ENCODE measurements at places on chromosomes 7 and 10. TPM values are rescaled to one million over a fixed set of nuclear protein-coding genes. Genes with fewer than 3 reads are reported as not detected.

The TMEM120A gene
- total RNA-seq: 44.9 TPM

The PAX4 gene
- total RNA-seq: not detected

The SCART1 gene
- 0.24 TPM for total RNA-seq

The IGF2BP3 gene
- total RNA-seq: 23.8 TPM

The ENO4 gene
- 0.16 TPM for total RNA-seq

The THSD7A gene
- 1.3 TPM for total RNA-seq

The ARMH3 gene
- 11.9 TPM for total RNA-seq

The EMX2 gene
- not detected for total RNA-seq

The ARL4A gene
- total RNA-seq: 47.1 TPM

The TYW1 gene
- total RNA-seq: 15.9 TPM

The PPP1R9A gene
- total RNA-seq: 4.3 TPM

The METTL2B gene
- total RNA-seq: 20.4 TPM

The SLC29A4 gene
- total RNA-seq: 15.3 TPM

The COA1 gene
- 86.4 TPM for total RNA-seq

The ZNF746 gene
- total RNA-seq: 19.4 TPM

The TMEM184A gene
- 12.6 TPM for total RNA-seq

The RARRES2 gene
- total RNA-seq: not detected

The FAM241B gene
- total RNA-seq: 20.5 TPM

The GBX1 gene
- 0.17 TPM for total RNA-seq

The HMX2 gene
- 0.15 TPM for total RNA-seq

The CTAGE6 gene
- total RNA-seq: not detected

The MCM10 gene
- total RNA-seq: 27.1 TPM

The PDK4 gene
- 22.0 TPM for total RNA-seq

The C10orf143 gene
- 1.2 TPM for total RNA-seq

The MYH16 gene
- 0.51 TPM for total RNA-seq

The CYP2C19 gene
- not detected for total RNA-seq

The CDC14C gene
- not detected for total RNA-seq
